Suppressor macrophage treated with lipopolysaccharide for 1 hour (primary cell): ENCODE measurements at places on chromosomes 6 and 20.

GRCh38 chr6:154766288-154766687 lies 33.1 kb downstream of the SCAF8 start:
- no peak for DNase-seq

DNA sequence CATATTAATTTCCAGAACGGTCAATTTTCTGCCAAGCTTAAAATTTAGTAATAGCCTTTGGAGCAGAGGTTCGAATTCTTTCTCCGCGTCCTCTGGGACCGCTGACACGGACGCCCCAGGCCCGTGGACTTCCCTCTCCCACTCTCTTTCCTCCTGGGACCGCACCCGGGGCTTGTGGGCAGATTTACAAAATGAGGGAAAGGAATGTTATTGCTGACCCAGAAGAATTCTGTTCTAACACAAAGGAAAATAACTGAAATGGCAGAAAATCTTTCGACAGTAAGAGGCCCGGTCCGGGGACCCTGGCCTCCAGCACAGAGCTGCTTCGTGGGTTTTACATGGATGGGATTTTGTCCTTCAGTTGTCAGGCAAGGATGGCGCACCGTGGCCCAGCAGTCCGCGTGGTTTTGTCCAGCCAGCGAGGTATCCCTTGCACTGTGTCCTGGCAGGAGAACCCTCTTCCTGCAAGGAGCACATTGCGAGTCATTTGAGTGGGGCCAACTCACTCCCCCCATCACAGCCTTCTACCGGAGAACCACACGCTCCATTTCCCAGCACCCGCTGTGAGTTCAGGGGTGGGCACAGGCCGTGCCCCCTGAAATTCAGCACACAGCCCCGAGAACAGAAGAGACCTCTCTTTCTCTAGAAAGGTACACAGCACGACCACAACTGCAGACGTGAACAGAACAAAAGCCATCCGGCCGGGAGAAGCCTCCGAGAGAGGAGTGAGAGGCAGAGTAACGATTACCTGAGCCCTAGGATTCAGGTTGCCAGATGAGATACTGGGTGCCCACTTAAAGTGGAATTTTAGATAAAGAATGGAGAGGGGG lies 106.0 kb upstream of the AFDN start:
- no peak for DNase-seq

- no peak for DNase-seq
Observed at GRCh38 chr6:37636116-37636515, 61.6 kb downstream of the MDGA1 start.

GRCh38 chr6:5260661-5261544 lies at the start of the genes FARS2 and LYRM4:
FARS2 (plus strand) TSS chr6:5261513.
LYRM4 (minus strand) TSS chr6:5260950; CDS start chr6:5260733, 217 bp downstream.
- peak; percentile 96 for DNase-seq

DNA sequence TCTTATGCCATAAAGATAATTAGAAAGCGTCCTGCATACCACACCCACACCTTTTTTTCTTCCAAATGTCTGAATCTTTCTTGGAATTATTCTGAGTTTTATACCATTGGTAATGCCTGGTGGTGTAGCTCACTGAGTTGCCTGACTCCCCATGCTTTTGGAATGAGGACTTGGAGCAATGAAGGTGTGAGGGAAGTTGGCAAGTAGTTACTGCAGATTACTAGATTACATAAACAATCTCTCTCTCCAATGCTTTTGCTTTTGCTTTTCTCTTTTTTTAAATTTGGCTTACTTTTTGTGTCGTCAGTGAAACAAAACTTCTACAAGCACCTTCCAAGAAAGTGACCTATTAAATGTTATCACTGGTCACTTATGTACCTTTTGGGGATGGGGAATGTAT lies 406.1 kb upstream of the SOX4 start:
- no peak for DNase-seq

DNA sequence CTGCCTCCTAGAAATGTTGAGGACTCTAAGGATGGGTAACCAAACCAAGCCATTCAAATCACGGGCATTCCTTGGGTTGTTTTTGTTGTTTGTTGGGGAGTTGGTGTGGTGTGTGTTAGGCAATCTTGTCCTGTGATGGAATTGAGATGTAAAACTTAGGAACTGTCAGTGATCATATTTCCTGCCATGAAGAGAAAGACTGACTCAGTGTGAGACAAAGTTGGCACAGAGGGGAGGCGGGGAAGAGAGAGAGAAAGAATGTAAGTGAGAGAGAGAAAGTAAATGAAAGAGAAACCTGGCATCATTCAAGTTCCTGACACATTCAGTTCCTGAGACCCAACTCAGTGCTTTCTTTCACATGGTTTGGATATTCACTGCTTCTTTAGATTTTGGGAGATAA lies 21.6 kb upstream of the FBXO30 start:
- peak; percentile 69 for DNase-seq

GRCh38 chr6:159639721-159640120 lies 53.3 kb downstream of the SOD2 start:
- no peak for DNase-seq

- no peak for DNase-seq
Observed at GRCh38 chr6:131197716-131198115, 62.4 kb downstream of the AKAP7 start.

DNA sequence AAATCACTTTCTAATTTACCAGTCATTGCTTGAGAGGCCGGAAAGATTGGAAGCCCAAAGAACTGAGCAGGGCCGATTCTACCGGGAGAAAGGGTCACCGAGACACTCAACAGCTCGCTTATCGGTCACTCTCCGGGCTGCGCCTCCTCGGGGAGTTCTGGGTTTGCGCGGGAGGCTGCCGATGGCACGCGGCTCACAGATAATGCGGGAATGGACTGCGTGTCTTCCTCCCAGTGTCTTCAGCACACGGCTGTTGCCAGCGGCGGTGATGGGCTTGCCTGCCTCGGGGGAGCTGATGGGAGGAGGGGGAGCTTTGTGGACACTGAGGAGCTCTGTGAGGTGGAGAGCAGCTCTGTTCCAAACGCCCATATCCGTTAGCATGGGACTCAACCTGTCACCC lies 314.6 kb downstream of the CDH4 start:
- DNase-seq, result no peak

DNA sequence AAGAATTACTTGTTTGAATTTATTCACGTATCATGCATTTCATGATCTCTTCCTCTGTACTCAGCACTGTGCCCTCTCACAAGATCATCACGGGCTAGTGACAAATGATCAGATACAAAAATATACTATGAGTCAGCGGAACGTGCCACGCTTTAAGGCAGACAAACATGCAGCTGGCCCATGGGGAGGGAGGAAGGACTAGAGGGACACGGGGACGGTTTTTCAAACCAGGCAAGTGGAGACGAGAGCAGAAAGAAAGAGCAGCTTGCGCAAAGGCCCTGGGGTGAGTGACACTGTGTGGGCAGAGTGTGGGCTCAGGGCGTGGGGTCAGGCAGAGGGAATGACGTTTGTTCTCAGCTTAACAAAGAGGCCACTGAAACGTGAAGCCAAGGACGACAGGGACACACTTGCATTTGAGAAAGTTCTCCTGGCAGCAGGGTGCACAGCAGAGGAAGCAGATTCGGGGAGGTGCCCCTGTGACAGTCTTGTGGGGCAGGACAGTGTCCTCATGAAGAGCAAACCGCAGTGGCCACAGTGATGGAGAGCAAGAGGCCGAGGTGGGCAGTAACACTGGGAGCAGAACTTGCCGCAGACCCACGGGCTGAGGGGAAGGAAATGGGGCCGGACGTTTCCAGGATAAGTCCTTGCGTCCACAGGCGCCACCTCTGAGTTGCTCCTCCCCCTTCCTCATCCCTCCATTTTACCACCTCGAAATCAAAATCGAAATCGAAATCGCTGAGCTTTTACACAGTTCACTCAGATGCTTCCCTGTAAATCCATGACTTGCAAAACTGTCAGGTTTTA lies 6.9 kb upstream of the RPS6KA2 start:
- peak; percentile 93 for DNase-seq

GRCh38 chr6:100393493-100393892 lies 71.2 kb downstream of the SIM1 start:
- no peak for DNase-seq

- DNase-seq, result no peak
Observed at GRCh38 chr20:59645271-59645670, 40.9 kb downstream of the PHACTR3 start.

GRCh38 chr6:30970946-30971345 lies 12.6 kb upstream of the MUC21 start:
- no peak for DNase-seq

GRCh38 chr6:53723331-53723730 lies 57.8 kb upstream of the KLHL31 start:
- DNase-seq, result no peak

DNA sequence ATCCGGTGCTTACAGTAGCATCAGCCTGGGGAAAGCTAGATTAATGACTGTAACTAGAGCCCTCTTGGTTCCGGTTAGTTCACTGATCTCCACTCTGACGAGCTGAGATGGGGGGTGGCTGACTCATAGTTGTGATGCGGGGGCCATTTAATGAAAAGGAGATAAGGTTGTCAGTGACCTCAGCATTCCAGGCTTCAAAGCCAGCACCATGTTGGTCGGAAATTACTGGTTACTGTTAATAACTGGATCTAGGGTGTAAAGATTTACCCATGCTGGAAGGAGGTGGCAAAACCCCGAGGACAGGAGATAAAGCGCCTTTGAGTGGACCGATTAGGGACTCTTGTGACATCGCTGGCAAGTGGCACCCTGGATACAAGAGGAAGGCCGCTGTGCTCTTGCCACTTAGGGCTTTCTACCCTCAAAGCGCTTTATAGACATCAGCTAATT lies 21.1 kb downstream of the FOXC1 start:
- DNase-seq, result no peak

DNA sequence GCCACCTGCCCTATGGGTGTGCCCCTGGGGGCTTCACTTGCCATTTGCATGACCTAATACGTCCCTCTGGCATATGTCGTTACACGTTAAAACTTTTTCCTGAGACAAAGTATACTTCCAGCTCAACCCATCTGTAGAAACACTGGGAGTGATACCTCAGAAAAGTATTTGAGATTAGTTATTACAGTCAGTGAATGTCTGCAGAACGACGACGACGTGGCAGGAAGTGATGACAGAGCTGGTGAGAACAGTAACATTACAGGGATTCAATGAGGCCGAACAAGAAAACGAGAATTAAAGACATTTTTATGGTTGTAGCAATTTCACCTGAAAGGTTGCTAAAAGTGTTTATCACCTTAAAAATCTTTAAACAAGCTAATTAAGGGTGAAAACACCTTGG lies 40.2 kb downstream of the SASH1 start:
- DNase-seq, result no peak

GRCh38 chr20:63958964-63959698 lies 2.9 kb upstream of the UCKL1 start:
- no peak for DNase-seq

- DNase-seq, result no peak
Observed at GRCh38 chr20:39873286-39873685, 815.8 kb downstream of the MAFB start.

- DNase-seq, result peak; percentile 97
Observed at GRCh38 chr6:53432318-53433161, 83.8 kb upstream of the ELOVL5 start.
